ENCODE measurements at places on chromosomes 4 and X. TPM values are rescaled to one million over a fixed set of nuclear protein-coding genes. Genes with fewer than 3 reads are reported as not detected.

DNA sequence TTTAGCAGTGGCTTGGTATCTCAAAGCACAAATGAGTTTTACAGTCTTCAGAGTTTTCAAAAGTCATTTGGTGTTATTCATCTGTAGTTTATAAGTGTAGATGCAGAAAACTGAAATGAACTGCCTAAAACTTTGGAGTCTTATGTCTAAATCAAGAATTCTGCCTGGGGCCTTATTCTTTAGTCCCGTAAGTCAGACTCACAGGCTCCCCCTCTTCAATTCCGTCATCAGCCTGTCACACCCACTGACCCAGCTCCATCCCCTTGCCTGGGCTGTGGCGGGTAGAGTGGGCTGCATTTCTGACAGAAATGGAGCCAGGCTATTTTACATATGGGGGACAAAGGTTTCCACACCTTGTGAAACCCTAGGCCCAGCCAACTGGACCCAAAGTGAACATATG is 44.3 kb downstream of the TSPAN5 start:
- H3K36me3 ChIP-seq: no peaks in the 10 kb centered on the region
- H3K27ac ChIP-seq: no peak overlapping the region
- H3K4me3 ChIP-seq: no peak overlapping the region
- H3K27me3 ChIP-seq: no peaks in the 10 kb centered on the region

GRCh38 chr4:87616268-87616667 is 7.9 kb downstream of the DSPP start:
- no peak for DNase-seq
- H3K27ac ChIP-seq: no peak overlapping the region
- H3K36me3 ChIP-seq: no peaks in the 10 kb centered on the region

DNA sequence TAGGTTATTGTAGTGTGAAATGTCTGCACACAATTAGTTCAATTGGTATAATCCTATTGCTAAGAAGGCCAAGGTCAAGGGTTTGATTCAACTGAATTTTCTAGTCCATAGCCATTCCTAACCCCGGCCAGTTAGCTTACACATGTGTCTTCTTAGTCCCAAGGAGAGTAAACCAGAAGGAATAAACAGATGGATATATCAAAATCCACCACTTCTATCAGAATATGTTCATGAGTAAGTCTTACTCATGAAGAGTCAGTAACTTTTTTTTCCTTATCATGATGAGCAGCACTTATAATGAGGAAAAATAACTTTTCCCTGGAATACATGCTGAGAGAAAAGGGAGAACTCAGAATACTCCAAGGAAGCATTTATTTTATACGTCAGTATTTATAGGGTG is 9.5 kb downstream of the HHIP start:
- H3K27ac ChIP-seq: no peak overlapping the region
- H3K27me3 ChIP-seq: peaks cover 13% of the 10 kb centered on the region
- no peak overlapping the region for H3K4me3 ChIP-seq
- no peaks in the 10 kb centered on the region for H3K36me3 ChIP-seq

MAGEB2 gene
- not detected for total RNA-seq
